ENCODE measurements at places on chromosomes 2 and 18.

DNA sequence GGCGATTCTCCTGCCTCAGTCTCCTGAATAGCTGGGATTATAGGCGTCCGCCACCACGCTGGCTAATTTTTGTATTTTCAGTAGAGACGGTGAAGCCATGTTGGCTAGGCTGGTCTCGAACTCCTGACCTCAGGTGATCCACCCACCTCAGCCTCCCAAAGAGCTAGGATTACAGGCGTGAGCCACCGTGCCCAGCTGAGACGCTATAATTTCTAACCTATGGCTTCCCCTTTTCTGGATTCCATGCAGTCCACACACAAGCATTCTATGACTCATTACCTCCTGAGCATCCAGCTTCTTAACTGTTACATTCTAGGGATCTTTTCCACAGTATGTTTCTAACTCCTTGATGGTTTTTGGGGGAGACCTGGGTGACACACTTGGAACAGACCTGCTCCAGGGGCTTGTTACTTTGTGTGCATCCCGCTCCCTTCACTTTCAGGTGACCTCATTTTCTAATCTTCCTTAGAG lies 11.8 kb upstream of the KCMF1 start:
- DNase-seq = peak; percentile 52

DNA sequence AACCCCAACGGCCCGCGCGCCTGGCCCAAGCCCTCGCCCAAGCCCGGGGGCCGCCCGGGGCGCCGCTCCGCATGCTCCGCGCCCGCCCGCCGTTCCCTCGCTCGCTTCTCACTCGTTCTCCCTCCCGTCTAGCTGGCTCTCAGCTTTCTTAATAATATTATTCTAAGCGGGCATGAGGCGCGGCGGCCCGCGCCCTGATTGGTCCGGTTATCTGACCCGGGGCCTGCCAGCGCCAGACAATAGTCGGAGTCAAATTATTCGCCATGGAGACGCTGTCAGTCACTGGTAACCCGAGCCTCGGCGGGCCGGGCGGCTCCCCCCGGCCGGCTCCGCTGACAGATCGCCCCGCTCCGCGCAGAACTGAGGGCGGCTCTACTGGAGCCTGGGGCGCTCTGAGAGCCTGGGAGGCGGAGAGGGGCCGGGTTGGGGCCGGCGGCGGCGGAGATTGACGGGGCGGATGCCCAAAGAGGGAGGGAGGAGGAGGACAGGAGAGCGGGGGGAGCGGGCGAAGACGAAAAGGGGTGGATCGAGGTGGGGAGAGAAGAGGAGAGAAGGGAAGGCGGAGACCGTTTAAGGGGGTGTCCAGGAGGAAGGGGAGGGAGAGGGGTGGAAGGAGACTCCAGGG lies at the start of gene SIX2:
Gene SIX2 (minus strand): TSS at position 150 of the 625 bp plus-strand sequence. CDS start 342 bp downstream, outside the sequence.
- peak; percentile 99 for DNase-seq

- DNase-seq = no peak
These were observed 13.9 kb downstream of the BMP10 start for GRCh38 chr2:68857202-68857845.

DNA sequence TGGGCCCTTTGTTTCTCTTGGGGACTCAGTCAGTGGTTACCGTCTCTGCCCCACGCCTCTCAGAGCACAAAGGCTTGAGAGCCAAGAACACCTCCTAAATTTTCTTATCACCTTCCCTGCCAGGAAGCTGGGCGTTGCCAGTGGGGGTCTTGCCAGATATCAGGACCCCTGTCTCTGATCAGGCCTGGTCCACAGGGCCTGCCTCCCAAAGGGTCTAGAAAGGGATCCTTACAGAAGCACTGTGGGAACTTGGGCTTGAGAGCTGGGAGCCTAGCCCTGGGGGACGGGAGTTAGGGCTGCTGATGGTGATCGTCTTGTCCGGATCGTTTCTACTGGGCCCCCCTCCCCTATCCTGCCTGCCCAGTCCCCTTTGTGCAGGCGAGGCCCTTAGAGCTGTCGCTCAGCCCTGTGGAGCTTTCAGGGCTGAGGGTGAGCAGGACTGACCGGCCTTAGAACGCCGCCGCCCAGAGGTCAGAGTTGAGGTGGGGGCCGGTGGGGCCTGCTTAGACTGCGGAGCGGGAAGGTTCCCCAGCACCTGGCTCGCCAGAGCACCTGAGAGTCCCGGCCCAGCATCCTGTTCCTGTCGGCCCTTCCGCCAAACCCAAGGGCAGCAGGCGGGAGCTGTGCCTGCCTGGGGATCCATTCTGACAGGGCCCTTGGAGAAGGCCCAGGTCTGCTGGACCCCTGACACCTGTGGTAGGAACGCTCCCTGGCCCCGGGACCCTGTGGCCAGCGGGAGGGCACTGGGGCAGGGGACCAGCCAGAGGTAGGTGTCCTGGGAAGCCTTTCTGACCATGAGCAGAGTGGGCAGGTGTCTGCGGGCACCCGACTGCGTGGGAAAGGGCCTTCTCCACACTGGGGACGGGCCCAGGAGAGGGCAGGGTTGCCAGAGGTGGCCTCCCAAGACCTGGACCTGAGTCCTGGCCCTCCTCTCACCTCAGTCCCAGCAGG lies 956 bp downstream of the ESPNL start:
- DNase-seq = no peak

DNA sequence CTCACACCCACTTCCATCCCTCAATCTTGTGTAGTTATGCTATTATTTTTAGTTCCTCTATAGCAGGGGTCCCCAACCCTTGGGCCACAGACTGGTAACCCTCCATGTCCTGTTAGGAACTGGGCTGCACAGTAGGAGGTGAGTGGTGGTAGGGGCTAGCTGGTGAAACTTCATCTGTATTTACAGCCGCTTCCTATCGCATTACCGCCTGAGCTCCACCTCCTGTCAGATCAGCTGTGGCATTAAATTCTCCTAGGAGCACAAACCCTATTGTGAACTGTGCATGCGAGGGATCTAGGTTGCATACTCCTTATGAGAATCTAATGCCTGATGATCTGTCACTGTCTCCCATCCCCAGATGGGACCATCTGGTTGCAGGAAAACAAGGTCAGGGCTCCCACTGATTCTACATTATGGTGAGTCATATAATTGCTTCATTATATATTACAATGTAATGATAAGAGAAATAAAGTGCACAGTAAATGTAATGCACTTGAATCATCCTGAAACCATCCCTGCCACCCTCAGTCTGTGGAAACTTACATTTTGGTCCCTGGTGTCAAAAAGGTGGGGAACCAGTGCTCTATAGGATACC lies 1.6 kb upstream of the RAB11FIP5 start:
- DNase-seq = no peak

- peak; percentile 30 for DNase-seq
These were observed 27.2 kb upstream of the ACYP2 start for GRCh38 chr2:54088191-54088634.

GRCh38 chr2:241228081-241228859 lies 39.8 kb downstream of the ANO7 start:
- no peak for DNase-seq

- DNase-seq = no peak
These were observed 42.3 kb downstream of the DDX1 start for GRCh38 chr2:15633971-15634346.

GRCh38 chr2:196649202-196649601 lies 9.7 kb downstream of the CCDC150 start:
- DNase-seq = no peak

GRCh38 chr2:152352616-152353015 lies 17.6 kb downstream of the FMNL2 start:
- DNase-seq = no peak

GRCh38 chr2:189276277-189276676 lies 96.7 kb upstream of the COL5A2 start:
- no peak for DNase-seq

DNA sequence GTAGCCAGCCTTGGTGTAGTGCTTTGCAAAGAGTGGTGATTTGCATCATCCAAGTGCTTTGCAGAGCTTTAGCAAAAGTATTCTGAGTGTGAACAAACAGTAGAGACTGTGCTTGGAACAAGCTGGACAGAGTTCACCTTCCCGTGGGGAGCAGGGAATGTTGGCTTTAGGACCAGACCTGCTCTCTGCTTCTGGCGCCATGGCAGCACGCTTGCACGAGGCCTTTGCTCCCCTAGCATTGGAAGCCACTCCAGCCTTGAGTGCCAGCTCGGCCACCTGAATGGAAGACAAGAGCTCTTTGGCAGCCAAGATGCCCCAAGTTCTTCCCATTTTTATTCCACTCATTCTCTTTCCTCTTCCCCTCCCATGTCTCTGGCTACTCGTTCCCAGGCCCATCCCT lies 250.8 kb upstream of the OSR1 start:
- no peak for DNase-seq

GRCh38 chr2:45128580-45128997 lies 119.3 kb upstream of the SIX2 start:
- DNase-seq = no peak

DNA sequence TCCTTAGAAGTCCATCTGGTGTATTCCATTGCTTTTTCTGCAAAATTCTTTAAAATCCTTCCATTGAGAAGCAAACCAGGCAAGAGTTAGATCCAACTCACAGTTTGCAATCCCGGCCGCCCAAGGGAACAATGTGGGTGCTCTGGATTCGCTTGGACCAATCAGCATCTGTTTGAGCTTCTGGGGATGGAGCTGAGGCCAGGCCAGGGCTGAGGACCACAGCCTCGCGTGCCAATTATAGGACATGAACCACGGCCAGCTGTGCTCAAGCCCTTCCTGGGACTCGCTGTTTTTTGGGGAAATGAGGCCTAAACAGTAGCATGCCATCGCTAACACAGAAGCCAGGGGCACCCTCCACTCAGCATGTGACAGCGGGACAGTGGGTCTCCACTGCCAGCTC lies 270.8 kb downstream of the HDAC4 start:
- DNase-seq = no peak

GRCh38 chr2:14616342-14616741 lies 16.2 kb upstream of the LRATD1 start:
- no peak for DNase-seq

- DNase-seq = no peak
These were observed 594.2 kb upstream of the NXPH2 start for GRCh38 chr2:139374296-139374850.

DNA sequence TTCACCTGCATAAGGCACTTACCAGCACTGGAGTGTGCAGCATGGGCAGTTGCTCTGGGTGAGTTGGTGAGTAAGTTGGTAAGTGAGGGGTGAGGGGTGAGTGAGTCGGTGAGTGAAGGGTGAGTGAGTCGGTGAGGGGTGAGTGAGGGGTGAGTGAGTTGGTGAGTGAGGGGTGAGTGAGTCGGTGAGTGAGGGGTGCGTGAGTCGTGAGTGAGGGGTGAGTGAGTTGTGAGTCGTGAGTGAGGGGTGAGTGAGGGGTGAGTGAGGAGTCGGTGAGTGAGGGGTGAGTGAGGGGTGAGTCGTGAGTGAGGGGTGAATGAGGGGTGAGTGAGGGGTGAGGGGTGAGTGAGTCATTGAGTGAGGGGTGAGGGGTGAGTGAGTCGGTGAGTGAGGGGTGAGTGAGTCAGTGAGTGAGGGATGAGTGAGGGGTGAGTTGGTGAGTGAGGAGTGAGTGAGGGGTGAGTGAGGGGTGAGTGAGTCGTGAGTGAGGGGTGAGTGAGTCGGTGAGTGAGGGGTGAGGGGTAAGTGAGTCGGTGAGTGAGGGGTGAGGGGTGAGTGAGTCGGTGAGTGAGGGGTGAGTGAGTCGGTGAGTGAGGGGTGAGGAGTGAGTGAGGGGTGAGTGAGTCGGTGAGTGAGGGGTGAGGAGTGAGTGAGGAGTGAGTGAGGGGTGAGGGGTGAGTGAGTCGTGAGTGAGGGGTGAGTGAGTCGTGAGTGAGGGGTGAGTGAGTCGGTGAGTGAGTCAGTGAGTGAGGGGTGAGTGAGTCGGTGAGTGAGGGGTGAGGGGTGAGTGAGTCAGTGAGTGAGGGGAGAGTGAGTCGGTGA lies 17.1 kb downstream of the THAP4 start:
- DNase-seq = no peak

DNA sequence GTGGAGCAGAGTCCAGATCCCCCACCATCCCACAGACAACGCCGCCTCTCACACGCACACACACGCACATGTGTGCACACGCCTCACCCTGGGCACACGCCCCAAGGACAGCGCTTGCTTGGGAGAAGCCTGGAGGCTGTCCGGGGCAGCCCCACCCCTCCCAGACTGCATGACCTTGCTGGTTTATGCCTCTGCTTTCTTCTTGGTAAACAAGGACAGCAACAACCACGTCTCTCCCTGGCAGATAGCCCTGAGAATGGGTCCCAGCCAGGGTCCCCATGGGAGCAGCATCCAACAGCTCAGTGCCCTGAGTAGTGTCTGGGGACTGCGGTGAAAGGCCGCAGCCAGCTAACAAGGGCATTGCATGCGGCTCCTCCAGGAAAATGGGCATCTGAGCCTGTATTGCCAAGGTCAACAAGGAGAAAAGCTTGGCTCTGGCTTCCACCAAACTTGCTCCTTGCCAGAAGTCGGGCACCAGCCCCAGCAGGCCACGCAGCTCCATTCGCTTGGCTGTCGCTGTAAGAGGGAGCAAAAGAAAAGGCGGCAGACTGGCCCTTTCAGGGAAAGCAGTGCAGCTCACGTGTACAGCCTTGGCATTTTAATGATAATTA lies 234.6 kb downstream of the EIPR1 start:
- DNase-seq = no peak

- no peak for DNase-seq
These were observed 13.8 kb downstream of the ZNF2 start for GRCh38 chr2:95179451-95179850.

- peak; percentile 96 for DNase-seq
These were observed 69.9 kb upstream of the DLX2 start for GRCh38 chr2:172172513-172173173.

DNA sequence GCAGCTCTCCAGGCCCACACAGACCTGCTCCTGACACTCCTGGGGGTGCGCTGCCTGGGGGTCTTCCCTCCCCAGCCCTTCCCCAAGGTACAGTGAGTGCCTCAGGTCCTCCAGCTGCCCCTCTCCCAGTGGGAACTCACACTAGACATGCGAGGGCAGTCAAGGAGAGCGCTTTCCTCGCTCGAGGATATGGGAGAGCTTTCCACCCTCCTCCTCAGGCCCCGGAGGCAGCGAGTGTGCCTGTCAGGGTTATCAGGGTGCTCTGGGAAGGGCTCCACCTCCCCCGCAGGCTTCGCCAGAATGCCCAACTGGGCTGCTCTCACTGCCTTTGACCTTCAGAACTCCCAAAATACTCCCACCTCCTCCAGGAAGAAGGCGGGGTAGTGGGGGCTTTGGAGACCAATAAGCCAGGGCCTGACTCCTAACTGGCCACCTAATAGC lies 85.7 kb upstream of the LAPTM4A start:
- peak; percentile 18 for DNase-seq

- DNase-seq = peak; percentile 66
These were observed 510.3 kb downstream of the RNF144A start for GRCh38 chr2:7427293-7428060.

GRCh38 chr2:55111570-55112228 lies 61.4 kb upstream of the RTN4 start:
- DNase-seq = peak; percentile 85

DNA sequence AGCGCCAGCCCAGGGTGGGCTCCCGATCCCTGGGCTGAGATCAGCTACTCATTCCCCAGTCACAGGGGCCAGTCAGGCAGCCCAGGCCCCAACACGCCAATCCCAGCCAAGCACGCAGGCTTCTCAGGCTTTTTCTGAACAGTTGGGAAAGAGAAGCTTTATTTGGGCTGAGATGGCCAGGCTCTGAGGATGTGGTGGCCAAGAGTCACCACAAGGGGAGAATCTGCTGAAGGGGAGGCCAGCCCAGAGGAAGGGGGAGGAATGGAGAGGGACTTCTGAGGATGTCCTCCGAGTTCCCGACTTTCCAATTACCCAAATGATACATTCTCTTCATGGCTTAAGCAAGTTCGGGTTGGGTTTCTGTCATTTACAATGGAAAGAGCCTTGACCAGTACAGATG lies 2.8 kb upstream of the DIPK1C start:
- DNase-seq = peak; percentile 66

- DNase-seq = no peak
These were observed 512.5 kb downstream of the RNF144A start for GRCh38 chr2:7429733-7430132.

GRCh38 chr2:46126571-46126970 lies 170.6 kb upstream of the EPAS1 start:
- DNase-seq = no peak

- DNase-seq = no peak
These were observed 302.0 kb upstream of the RND3 start for GRCh38 chr2:150789376-150789905.

Data from ELF-1 (cell line).